ENCODE measurements at places on chromosomes 4 and X. TPM values are rescaled to one million over a fixed set of nuclear protein-coding genes. Genes with fewer than 3 reads are reported as not detected.

- no peak for DNase-seq
These were observed 87.7 kb downstream of the RFC1 start for GRCh38 chr4:39278476-39278875.

DNA sequence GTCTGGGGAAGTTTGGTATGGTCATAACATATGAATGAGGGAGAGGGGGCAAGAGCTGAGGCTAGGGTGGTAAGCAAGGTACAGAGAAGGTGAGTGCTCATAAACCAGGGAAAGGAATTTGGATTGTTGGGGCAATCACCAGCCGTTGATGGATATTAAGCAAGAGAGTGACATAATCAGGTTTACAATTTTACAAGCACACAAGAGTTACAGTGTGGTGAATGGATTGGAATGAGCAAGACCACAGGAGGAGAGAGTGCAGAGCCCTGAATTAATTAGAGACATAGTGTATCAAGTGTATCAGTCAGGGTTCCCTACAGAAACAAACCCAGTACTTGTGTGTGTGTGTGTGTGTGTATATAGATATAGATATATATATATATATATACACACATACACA is 18.7 kb upstream of the FMR1NB start:
- DNase-seq = no peak

GRCh38 chr4:113699772-113700171 is 61.8 kb downstream of the CAMK2D start:
- DNase-seq = no peak

GRCh38 chr4:627347-628125 is 2.2 kb downstream of the PDE6B start:
- no peak for DNase-seq

DNA sequence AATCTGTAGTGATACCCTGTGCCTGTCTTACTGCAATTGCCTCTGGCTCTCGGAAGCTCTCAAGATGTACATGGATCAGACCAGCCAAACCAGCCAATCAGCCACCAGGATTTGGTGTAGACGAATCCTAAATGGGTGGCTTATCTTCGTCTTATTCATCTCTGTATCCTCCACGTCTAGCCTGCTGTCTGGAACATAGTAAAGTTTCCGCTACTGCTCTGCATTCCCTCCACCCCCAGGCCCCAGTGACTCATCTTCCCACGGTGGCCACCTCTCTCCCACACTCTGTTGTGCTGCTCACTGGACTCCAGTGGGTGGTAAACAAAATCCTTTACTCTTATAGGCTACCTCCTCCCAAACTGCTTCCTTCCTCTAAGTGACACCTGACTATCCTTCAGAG is 37.8 kb downstream of the SEPTIN6 start:
- no peak for DNase-seq

GRCh38 chrX:10582215-10582733 is 38.1 kb downstream of the MID1 start:
- DNase-seq = no peak

- no peak for DNase-seq
These were observed 487.2 kb upstream of the LCORL start for GRCh38 chr4:18508786-18509185.

- no peak for DNase-seq
These were observed 11.1 kb downstream of the TXLNG start for GRCh38 chrX:16797358-16797757.

Gene HTRA3
- 74.5 TPM for total RNA-seq

DNA sequence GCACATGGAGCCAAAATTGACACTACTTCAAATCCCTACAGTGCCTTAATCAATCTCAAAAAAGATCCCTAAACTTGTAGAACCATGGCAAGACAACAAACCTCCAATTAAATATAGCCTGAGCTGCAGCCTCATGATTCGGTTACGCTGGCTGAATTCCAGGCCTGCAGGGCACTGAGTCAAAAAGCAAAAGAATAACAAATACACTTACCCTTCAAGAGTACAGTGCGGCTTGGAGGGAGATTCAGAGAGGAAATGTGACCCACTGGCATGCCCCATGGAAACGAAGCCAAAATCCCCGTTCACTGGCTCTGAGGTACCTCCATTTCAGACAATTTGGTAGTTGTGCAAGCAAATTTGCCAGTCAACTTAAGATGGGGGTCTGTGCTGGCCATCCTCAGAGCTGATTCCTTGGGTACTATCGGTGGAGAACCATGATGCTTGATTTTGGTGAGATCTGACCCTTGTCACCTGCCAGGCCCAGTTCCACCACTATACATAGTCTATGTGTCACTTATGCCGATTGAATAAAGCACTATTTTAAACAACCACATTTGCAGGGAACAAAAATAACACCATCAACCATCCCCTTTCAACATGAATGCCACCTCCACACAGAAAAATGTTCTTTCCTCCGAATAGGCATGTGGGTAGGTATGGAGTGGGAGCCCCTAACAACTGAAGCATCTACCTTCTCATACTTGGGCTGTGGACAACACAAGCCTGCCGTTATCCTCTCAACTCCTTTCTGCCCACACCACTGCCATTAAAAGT is 2.1 kb downstream of the C4orf54 start:
- DNase-seq = no peak

DNA sequence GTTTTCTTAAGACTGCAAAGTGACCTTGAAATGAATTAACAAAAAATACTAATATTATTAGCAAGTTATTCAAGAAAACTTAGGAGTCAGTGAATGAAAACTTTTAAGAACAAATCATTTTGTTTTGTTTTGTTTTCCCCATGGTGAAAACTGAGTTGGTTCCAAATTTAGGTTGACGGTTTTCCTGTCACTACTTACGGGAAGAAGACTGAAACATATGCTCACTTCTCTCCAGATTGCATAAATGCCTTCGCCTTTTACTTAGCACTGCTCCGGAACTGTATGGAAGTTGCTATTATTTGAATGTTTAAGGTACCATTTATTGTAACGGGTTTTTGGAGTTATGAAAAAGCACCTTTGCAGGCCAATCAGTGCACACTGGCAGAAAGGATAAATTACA is 42.8 kb downstream of the DOCK11 start:
- DNase-seq = no peak

All from glomerular endothelial cell (primary cell).